ENCODE measurements at places on chromosomes 1 and 21.

DNA sequence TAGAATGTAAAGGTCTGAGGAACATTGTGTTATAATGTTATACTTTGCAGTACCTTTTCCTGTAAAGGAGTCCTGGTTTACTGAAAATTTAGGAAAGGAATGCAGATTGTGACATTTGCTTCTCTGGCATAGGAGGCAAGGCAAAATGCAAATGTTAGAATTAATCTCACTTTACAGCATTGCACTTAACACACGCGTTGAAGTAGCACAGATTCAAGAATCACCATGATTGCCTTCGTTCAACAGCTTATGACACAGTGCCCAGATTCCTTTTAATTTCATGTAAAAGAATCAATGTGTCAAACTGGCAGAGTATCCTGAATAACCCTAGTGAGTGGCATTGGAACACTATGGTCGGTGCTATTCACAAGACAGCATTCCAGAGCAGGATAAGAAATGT, 47.4 kb downstream of the RGS7 start:
- no peak for DNase-seq

GRCh38 chr1:219988387-219988786, 57.9 kb downstream of the EPRS1 start:
- no peak for DNase-seq

- no peak for DNase-seq
Measured at GRCh38 chr1:227889047-227889862, 58.5 kb downstream of the WNT9A start.

GRCh38 chr1:220880726-220881506, 1.7 kb downstream of the HLX start:
- DNase-seq: peak; percentile 11

GRCh38 chr1:5645135-5645399, 347.2 kb downstream of the NPHP4 start:
- no peak for DNase-seq

Data from T47D (cell line).